A549 treated with Hydrocortisone at 1 μM for 4 hours (cell line): ENCODE measurements at places on chromosomes 7 and 10. TPM values are rescaled to one million over a fixed set of nuclear protein-coding genes. Genes with fewer than 3 reads are reported as not detected.

Gene RASSF4
- total RNA-seq = 2.7 to 4.7 TPM (median 4.0 TPM) in 5 replicates

Gene PRSS37
- total RNA-seq = not detected in 5 replicates

Gene CFAP43
- total RNA-seq = 0.10 to 0.25 TPM (median 0.21 TPM) in 4 of 5 replicates, not detected in the other

Gene CTAGE6
- 0.05 TPM in 1 of 5 replicates, not detected in the others for total RNA-seq

Gene PARP12
- total RNA-seq = 18.3 to 20.5 TPM (median 20.0 TPM) in 5 replicates

Gene TMEM273
- not detected in 5 replicates for total RNA-seq

Gene CAV1
- total RNA-seq = 515 to 689 TPM (median 664 TPM) in 5 replicates

Gene CPVL
- 0.09 to 0.37 TPM (median 0.18 TPM) in 5 replicates for total RNA-seq

Gene ZPBP
- not detected in 5 replicates for total RNA-seq

Gene CXCL12
- total RNA-seq = 0.06 to 0.24 TPM (median 0.13 TPM) in 5 replicates

Gene PPP1R17
- not detected in 5 replicates for total RNA-seq

Gene TCTN3
- total RNA-seq = 41.3 to 44.7 TPM (median 43.8 TPM) in 5 replicates

Gene EVX1
- 0.07 to 0.22 TPM (median 0.13 TPM) in 5 replicates for total RNA-seq

Gene NKX2-3
- total RNA-seq = 0.05 TPM in 1 of 5 replicates, not detected in the others

Gene MMRN2
- total RNA-seq = 1.0 to 1.2 TPM (median 1.1 TPM) in 5 replicates

Gene UNCX
- 0.05 to 0.08 TPM (median 0.07 TPM) in 3 of 5 replicates, not detected in the others for total RNA-seq

Gene MYO3A
- total RNA-seq = not detected in 5 replicates

Gene ACSM6
- not detected in 5 replicates for total RNA-seq

Gene ADRB1
- total RNA-seq = 1.1 to 1.4 TPM (median 1.2 TPM) in 5 replicates

Gene DNAJB6
- 85.6 to 164 TPM (median 96.0 TPM) in 5 replicates for total RNA-seq

Gene HABP2
- 0.06 to 0.18 TPM (median 0.13 TPM) in 5 replicates for total RNA-seq

Gene FMC1
- 13.2 to 43.3 TPM (median 31.6 TPM) in 5 replicates for total RNA-seq

Gene SLC18A3
- total RNA-seq = 0.03 TPM in 1 of 5 replicates, not detected in the others

Gene DDX50
- 31.7 to 43.4 TPM (median 35.3 TPM) in 5 replicates for total RNA-seq

Gene NODAL
- not detected in 5 replicates for total RNA-seq

Gene HIBADH
- 37.4 to 47.1 TPM (median 41.6 TPM) in 5 replicates for total RNA-seq

Gene C7orf57
- total RNA-seq = 0.12 to 0.31 TPM (median 0.26 TPM) in 5 replicates

Gene ZYX
- total RNA-seq = 165 to 204 TPM (median 185 TPM) in 5 replicates

Gene ANK3
- total RNA-seq = 0.59 to 0.99 TPM (median 0.89 TPM) in 5 replicates

Gene TUBB8
- total RNA-seq = 0.06 to 0.22 TPM (median 0.15 TPM) in 3 of 5 replicates, not detected in the others

Gene APBB1IP
- 5.1 to 6.4 TPM (median 5.9 TPM) in 5 replicates for total RNA-seq

Gene PDK4
- 19.8 to 29.9 TPM (median 26.9 TPM) in 5 replicates for total RNA-seq

Gene GDF2
- not detected in 5 replicates for total RNA-seq

Gene MMD2
- not detected in 5 replicates for total RNA-seq

Gene ZNF680
- 1.4 to 3.2 TPM (median 2.0 TPM) in 5 replicates for total RNA-seq

Gene CUTC
- total RNA-seq = 31.5 to 38.0 TPM (median 32.6 TPM) in 5 replicates

Gene CCZ1B
- total RNA-seq = 19.9 to 24.0 TPM (median 21.4 TPM) in 5 replicates

Gene ABCA13
- 0.06 to 0.14 TPM (median 0.06 TPM) in 5 replicates for total RNA-seq

Gene SPRN
- total RNA-seq = 0.22 to 0.54 TPM (median 0.30 TPM) in 5 replicates

Gene NEBL
- total RNA-seq = 8.1 to 11.9 TPM (median 10.9 TPM) in 5 replicates

Gene DDC
- total RNA-seq = 0.54 to 1.3 TPM (median 0.85 TPM) in 5 replicates

Gene DRGX
- total RNA-seq = 0.03 to 0.08 TPM (median 0.06 TPM) in 3 of 5 replicates, not detected in the others

Gene PTER
- total RNA-seq = 11.5 to 20.2 TPM (median 16.1 TPM) in 5 replicates

Gene ZNF727
- total RNA-seq = not detected in 5 replicates

Gene CPN1
- total RNA-seq = 0.16 to 0.39 TPM (median 0.28 TPM) in 5 replicates

Gene DDX56
- total RNA-seq = 110 to 138 TPM (median 117 TPM) in 5 replicates

Gene ADGRA1
- 0.15 to 0.34 TPM (median 0.23 TPM) in 5 replicates for total RNA-seq

Gene ANKRD61
- 0.53 to 0.84 TPM (median 0.72 TPM) in 5 replicates for total RNA-seq

Gene NRAP
- not detected in 5 replicates for total RNA-seq

Gene ADCK2
- total RNA-seq = 18.4 to 22.0 TPM (median 20.6 TPM) in 5 replicates

Gene ZNF804B
- total RNA-seq = not detected in 5 replicates
